NCI-H2081 treated with DMSO at 0.1 percent for 48 hours (cell line): ENCODE measurements at places on chromosomes 1 and 21.

DNA sequence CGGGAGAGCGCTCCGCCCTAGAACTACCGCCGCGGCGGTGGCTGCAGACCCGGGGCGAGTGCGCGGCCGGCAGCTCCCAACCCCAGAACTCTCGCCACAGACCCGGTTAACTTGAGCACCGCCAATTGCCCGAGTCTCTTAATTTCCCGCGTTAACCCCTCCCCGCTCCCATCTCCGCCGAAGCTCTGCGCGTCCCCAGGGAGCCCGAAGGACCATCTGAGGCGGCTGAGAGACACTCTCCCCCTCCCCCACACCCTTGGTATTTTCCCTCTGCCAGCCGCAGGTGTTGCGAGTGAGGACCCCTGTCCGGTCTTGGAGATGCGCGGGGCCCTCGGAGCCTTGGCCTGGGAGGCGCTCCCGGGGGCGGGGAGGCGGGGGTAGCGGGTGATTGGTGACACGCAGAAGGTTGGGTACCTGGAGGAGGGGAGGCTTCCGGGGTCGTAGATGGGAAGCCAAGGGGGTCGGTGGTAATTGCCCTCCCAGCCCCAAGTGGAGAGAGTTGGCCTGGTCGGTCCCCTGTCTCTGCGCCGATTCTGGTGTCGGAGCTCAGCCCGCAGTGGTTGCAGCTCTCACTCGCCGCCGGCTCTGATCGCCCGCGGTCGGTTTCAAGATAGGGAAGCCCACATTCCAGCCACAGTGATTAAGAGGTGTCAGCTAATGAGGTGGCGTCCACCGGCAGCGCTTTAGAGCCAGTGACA lies 858 bp upstream of the SUSD4 start:
- no peak for DNase-seq

GRCh38 chr21:41953831-41954653 lies at the start of gene C2CD2:
TSS of gene C2CD2 (minus strand) at chr21:41954018. CDS start at chr21:41953648, 370 bp downstream.
- DNase-seq = no peak

GRCh38 chr1:214476229-214476985 lies 75.0 kb downstream of the PTPN14 start:
- DNase-seq = no peak

DNA sequence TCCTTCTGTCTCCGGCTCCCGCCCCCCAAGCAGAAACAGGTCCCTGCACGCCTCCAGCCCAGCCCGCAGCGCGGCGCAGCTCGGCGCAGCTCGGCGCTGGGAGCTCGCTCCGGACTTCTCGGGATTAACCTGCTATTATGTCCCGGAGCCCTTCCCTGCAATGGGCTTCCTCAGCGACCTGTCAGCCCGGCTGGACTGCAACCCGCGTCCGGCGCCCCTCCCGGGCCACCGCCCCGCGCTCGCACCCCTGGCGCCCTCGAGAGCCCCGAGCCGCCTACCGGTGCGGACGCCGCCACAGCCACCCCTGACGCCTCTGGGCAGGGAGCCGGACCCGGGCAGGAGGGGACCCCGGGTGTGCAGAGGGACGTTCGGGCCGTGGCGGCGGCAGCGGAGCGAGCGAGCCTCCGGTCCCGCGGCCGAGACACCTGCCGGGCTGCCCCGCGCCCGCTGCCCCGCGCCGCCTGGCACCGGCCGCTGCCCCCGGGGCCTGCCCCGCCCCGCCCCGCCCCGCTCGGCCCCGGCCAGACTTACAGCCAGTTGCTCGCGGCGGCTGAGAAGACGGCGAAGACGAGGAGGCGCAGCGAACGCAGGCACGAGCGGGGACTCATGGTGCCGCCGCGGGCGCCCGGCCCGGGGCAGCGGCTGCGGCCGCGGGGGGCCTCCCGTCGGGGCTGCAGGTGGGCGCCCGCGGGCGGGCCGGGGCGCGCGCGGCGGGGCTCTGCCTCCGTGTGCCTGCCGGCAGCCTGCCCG lies 407 bp downstream of the WNT4 start:
- no peak for DNase-seq

DNA sequence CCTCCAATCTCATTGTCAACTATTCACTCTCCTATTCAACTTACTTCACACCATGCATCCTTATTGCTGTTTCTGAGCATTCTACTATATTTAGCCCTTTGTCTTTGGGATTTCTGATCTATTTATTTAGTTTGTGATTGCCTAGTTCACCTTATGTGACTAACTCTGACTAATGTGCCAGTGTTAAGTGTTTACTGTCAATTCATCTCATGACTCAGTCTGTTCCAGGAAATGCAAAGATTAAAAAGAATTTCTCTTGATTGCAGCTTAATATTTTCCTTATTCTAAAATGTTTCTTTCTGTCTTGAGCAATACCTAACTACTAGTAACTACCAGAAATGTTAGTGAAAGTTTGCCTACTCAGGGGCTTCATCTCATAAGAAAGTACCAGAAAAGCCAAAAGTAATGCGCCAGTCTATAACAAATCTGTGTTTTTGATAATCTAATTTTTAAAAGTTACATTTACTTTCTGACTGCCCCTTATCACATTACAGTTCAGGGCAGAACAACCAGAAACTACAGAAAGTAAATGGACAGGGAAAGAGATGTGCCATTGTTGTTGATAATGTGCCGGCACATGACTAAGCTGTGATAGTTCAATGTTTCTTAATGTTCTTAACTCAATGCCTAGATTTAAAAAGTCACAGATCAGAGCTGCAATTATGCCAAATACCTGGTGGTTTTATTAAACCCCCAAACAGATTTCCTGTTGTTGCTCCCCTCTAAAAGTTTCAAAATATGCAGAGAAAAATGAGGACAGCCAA lies 556.5 kb downstream of the PTBP2 start:
- DNase-seq = no peak

DNA sequence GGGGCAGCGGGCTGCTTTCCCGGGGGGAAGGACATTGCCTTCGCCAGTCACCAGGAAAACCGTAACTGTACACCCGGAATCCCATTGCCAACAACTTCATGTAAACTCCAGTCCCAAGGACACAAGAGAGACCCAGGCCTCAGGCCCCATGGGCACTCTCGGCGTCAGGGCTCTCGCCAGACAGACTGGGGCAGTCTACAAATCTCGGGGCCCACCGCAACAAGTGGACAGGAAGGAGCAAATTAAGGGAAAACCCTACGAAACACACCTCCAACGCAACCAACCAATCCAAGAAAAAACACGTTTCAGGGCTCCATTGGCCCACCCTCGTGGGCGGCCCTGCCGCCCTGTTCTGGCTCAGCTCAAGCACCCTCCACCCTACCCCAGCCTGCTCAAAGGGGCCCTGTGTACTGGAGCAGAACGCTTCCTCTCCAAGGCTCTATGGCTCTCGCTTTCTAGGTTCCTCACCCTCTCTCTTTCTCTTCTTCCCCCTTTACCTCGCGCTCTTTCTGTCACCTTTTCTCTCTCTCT lies 4.6 kb upstream of the ZNF678 start:
- no peak for DNase-seq
